ENCODE measurements at places on chromosomes 7 and 10. TPM values are rescaled to one million over a fixed set of nuclear protein-coding genes. Genes with fewer than 3 reads are reported as not detected.

LRRD1 gene
- under 0.01 TPM for total RNA-seq

AKR1E2 gene
- 2.2 TPM for total RNA-seq

HOXA3 gene
- total RNA-seq, result 0.90 TPM

CFTR gene
- total RNA-seq, result under 0.01 TPM

TEX47 gene
- total RNA-seq, result not detected

GRCh38 chr10:46541735-46542566 is 14.5 kb downstream of the GPRIN2 start:
- H3K27ac ChIP-seq, result no peak overlapping the region
- no peak overlapping the region for H3K4me3 ChIP-seq
- DNase-seq, result no peak
- H3K4me1 ChIP-seq, result peaks cover 16% of the 10 kb centered on the region
- H3K36me3 ChIP-seq, result no peaks in the 10 kb centered on the region

- H3K27ac ChIP-seq, result no peak within 1 kb of the TSS
- no peak for DNase-seq
- H3K27me3 ChIP-seq, result no peaks in the 10 kb centered on the region
- no peak within 1 kb of the TSS for H3K4me3 ChIP-seq
- no peaks in the 10 kb centered on the region for H3K36me3 ChIP-seq
- H3K4me1 ChIP-seq, result no peaks in the 10 kb centered on the region
Observed at GRCh38 chr7:71132127-71132376, at the start of gene GALNT17. GALNT17 (plus strand) TSS chr7:71132144.

DNA sequence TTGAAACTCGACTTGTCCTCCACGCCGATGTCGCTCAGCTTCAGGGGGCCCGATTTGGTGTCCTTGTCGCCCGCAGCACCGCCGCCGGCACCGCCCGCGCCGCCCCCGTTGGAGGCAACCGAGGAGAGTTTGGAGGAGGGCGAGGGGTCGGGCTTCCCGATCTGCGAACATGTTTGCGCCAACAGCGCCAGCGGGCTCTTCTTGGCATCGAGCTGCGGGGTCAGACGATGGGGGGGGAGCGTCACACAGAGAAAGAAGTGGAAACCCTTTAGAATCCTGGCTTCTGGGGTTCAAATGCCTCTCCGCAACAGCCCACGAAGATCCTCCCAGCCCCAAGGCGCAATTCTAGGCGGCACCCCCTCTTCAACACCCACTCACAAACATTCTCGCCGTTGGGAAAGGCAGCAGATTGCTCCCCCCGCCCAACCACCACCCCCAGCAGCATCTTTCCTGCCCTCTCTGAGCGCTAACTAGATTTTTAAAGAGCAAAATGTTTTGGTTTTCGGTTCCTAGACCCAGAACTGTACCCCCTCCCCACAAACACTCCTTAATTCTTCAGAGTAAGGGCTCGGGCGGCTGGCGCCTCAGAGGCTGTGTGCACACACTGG is 1.3 kb downstream of the ZNF503 start:
- peaks cover 7% of the 10 kb centered on the region for H3K4me1 ChIP-seq
- peak overlapping the region; percentile 99 for H3K4me3 ChIP-seq
- peak overlapping the region; percentile 100 for H3K27ac ChIP-seq
- no peak for DNase-seq
- H3K27me3 ChIP-seq, result 0 out of 2 replicates have a peak, but pooled peaks cover 3% of the 10 kb centered on the region

DNA sequence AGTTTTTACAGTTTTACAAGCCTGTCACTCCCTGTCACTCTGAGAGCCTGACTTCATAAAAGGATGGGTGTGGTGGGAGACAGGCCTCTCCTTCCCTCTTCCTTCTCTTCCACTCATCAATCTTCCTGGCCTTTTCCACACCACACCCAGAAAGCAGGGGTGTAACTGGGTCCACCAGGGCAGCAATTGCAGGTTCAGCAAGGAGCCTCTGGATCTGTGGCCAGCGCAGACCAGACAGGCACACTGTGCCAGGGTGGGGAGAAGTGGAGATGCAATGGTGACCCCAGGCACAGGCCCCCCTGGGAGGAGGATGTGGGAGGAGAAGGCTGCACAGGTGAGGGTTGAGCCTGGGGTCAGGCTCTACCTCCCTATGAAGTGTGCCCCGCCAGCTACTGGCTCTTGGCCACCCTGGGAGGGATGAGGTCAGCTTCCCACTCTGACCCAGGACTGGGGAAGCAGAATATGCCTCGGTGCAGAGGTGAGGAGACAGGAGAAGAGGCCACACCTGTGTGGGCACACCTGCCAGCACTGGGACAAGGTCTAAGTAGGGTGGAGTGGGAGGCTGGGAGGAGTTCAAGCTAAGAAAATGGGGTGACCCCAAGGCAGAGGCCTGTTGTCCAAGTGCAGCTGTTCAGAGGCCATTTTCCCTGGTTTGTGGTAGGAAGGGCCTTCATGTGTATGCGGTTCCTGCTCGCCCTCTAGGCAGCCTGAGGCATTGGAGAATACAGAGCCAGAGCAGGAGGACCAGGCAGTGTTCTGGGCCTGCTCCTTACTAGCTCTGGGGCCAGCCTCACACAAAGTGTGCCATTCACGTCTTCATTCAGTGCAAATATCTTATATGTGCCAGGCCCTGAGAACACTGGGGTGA is 20.2 kb upstream of the TMEM72 start:
- H3K4me1 ChIP-seq, result no peaks in the 10 kb centered on the region
- DNase-seq, result no peak
- H3K4me3 ChIP-seq, result no peak overlapping the region
- peaks cover 35% of the 10 kb centered on the region for H3K27me3 ChIP-seq
- H3K27ac ChIP-seq, result no peak overlapping the region
- no peaks in the 10 kb centered on the region for H3K36me3 ChIP-seq

GRCh38 chr7:99848420-99849216 is 20.8 kb downstream of the CYP3A43 start:
- no peak overlapping the region for H3K4me3 ChIP-seq
- no peaks in the 10 kb centered on the region for H3K36me3 ChIP-seq
- H3K27me3 ChIP-seq, result peaks cover 7% of the 10 kb centered on the region
- H3K4me1 ChIP-seq, result no peaks in the 10 kb centered on the region
- H3K27ac ChIP-seq, result no peak overlapping the region

- H3K27me3 ChIP-seq, result no peaks in the 10 kb centered on the region
- H3K27ac ChIP-seq, result peak overlapping the region; percentile 38
- no peak overlapping the region for H3K4me3 ChIP-seq
- peaks cover 9% of the 10 kb centered on the region for H3K4me1 ChIP-seq
- peak; percentile 96 for DNase-seq
Observed at GRCh38 chr10:58856508-58857240, 319.8 kb upstream of the PHYHIPL start.

- H3K27ac ChIP-seq, result no peak overlapping the region
- H3K27me3 ChIP-seq, result peaks cover 11% of the 10 kb centered on the region
- H3K4me3 ChIP-seq, result no peak overlapping the region
- no peaks in the 10 kb centered on the region for H3K36me3 ChIP-seq
Observed at GRCh38 chr10:50855015-50855414, 30.4 kb downstream of the A1CF start.

DNA sequence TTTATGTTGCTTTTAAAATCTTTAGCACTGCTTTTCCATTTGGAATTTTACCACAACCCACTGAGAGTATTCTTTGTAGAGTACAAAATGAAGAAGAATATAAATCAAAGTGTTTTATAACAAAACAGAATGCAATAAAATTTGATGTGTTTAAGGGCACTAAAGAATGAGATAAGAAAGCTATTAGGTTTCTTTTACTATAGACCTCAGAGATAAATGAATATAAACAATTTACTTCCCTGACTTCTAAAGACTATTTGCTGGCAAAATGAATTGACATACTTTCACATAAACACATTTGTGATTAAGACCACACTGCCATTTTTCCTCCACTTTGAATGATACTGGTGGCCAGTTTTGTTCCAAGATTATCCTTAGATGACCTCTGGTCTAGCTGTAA is 124.5 kb downstream of the ITGA8 start:
- no peak overlapping the region for H3K27ac ChIP-seq
- H3K4me3 ChIP-seq, result no peak overlapping the region
- H3K4me1 ChIP-seq, result no peaks in the 10 kb centered on the region

DNA sequence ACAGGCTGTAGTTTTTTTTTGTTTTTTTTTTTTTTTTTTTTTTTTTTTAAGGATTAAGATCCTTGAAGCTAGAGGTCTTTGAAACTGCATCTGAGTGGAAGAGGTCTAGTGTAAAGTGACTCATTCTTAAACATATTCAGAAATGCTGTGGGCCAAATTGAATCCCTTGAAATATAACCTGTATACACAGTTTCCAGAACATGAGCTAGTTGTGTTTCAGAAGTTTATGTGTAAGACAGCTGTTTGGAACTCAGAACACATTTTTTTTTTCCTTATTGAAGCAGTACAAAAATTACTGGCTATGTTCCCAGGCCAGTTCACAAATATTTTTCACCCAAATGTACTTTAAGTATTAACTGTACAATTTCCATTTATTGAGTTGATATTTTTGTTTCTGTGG is 67.9 kb downstream of the PPP1R9A start:
- no peaks in the 10 kb centered on the region for H3K36me3 ChIP-seq
- no peak for DNase-seq
- H3K4me3 ChIP-seq, result no peak overlapping the region
- H3K4me1 ChIP-seq, result no peaks in the 10 kb centered on the region
- H3K27ac ChIP-seq, result no peak overlapping the region

DNA sequence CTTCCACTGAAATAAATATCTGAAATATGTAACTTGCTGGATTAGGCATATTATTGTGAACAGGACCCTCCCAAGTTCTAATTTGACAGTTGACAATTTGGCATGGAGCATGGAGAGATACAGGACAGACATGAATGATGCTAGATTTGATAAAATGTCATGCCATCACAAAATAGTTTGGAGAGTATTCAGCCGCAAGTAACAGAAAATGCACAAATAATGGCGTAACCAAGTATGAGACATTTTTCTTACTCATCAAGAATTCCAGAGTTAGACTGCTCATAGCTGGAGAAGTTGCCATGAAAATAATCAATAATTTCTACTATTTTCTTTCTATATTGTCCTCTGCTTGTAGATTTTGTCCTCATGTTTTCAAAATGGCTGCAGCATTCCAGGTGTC is 45.5 kb upstream of the GPAM start:
- no peaks in the 10 kb centered on the region for H3K4me1 ChIP-seq
- DNase-seq, result peak; percentile 28
- H3K27ac ChIP-seq, result no peak overlapping the region
- H3K4me3 ChIP-seq, result no peak overlapping the region
- H3K36me3 ChIP-seq, result no peaks in the 10 kb centered on the region

GRCh38 chr7:33044401-33044718 is 18.2 kb downstream of the NT5C3A start:
- H3K27ac ChIP-seq, result no peak overlapping the region
- no peaks in the 10 kb centered on the region for H3K27me3 ChIP-seq
- no peaks in the 10 kb centered on the region for H3K36me3 ChIP-seq
- DNase-seq, result no peak
- peaks cover 7% of the 10 kb centered on the region for H3K4me1 ChIP-seq

DNA sequence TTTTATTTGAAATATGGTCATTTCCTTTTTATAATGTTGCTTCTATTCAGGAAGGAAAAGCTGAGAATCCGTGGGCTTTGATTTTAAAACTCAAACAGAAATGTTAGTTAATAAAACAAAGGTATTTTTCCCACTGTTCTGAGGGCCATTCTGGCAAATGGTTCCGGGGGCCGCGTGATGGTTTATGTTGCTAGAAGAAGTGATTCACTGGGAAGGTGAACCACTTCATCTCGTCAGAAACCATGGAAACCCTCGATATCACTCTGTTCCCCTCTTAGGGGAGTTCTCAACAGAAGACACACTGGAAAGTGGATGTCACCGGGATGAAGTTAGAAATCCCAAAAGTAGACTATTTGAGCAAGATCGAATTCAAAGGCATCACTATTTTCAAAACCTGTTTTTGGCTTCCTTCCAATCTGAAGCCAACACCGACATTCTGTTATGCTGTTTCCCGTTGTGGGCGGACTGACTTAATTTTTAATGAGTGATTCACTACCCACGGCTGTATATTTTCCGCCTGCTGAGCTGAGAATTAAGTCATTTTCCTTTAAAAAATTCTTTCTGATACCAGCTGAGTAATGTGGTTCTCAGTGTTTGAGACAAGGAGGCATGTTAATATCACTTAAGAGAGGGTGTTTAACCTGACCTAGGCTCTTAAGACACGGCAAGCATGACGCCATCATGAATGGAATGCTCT is 84.1 kb downstream of the PTPRE start:
- peak; percentile 76 for DNase-seq
- H3K27me3 ChIP-seq, result no peaks in the 10 kb centered on the region
- H3K36me3 ChIP-seq, result no peaks in the 10 kb centered on the region
- peak overlapping the region; percentile 6 for H3K27ac ChIP-seq
- H3K4me1 ChIP-seq, result peaks cover 4% of the 10 kb centered on the region

DNA sequence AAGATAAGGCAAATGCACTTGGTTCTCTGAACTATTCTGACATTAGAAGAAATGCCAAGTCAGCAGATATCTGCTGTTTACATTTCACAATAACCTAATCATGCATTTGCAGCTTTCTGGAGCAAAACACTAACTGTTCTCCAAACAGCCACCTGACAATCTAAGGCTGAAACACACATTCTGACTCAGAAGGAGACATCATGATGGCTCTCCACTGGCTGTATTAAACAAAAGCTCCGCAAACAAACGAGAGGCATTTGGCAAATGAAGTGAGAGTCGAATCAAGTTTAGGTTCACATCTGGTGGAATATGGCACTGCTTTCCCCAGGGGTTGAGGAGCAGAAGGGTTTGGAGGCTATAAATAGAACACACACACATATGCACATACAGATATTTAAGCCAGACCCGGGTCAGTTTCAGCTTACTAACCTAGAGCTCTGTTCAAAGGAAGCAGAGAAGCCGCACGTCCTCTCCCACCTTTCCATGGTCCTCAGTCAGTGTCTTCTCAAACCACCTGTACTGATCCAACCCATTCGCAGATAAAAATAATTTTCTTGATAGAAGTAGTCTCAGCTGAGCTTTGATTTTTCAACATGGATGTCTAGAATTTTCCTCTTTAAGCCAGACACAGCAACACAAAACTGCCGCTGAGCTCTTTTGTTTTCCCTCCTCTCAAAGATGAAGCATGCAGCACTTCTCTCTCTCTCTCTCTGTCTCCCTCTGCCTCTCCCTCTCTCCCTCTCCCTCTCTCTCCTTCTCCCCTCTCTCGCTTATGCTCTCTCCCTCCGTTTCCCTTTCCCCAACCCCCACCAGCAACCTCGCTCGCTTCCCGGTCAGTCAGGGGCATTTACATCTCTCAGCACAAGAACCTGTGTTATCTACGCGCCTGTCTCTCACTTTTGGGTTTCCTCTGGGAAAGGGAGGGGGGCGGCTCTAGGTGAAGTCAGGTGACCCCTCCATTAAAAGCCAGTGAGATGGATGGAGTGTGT is 682.8 kb downstream of the MAGI2 start:
- peak overlapping the region; percentile 30 for H3K4me3 ChIP-seq
- no peak overlapping the region for H3K27ac ChIP-seq
- DNase-seq, result peak; percentile 71
- H3K4me1 ChIP-seq, result peaks cover 3% of the 10 kb centered on the region
- no peaks in the 10 kb centered on the region for H3K36me3 ChIP-seq
